ENCODE measurements at places on chromosomes 11 and 22.

DNA sequence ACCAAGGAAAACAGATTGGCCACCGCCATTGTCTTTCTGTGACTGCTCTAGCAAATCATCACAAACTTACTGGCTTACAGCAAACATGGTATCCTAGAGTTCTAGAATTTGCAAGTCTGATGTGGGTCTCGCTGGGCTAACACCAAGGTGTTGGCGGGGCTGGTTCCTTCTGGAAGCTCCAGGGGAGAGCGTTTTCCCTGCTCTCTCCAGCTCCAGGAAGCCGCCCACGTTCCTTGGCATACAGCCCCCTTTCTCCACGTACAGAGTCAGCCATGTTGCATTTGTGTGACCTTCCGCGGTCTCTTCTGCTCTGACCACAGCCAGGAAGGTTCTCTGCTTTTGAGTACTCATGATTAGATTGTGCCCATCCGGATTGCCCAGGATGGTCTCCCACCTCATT is 27.5 kb downstream of the TBC1D22A start:
- DNase-seq = no peak

DNA sequence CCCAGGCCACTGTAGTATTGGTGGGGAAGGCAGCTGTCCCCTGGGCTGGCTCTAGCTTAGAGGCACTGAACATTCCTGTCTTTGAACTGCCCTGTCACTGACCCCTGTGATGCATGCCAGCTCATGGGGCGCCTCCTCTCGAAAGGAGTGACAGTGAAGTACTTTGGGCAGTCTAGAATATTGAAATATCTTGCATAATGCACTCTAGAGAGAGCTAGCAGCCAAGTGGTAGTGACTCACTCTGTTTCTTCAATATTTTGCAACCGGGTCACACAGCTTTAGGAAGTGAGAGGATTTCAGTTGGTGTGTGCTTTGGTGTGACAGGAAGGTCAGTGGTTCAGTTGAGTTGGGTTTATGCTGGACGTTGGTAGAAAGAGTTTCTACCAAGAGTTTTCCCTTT is 35.5 kb upstream of the ST14 start:
- peak; percentile 38 for DNase-seq

GRCh38 chr22:44735518-44736428 is 16.6 kb upstream of the ARHGAP8 start:
- peak; percentile 74 for DNase-seq

- DNase-seq = no peak
Measured at GRCh38 chr11:95149651-95150364, 60.2 kb downstream of the ENDOD1 start.

GRCh38 chr11:122157653-122158161 is 41.7 kb upstream of the BLID start:
- peak; percentile 10 for DNase-seq

GRCh38 chr11:65211293-65212105 is 29.8 kb downstream of the CAPN1 start:
- DNase-seq = no peak

All from DMS53 (cell line).